ENCODE measurements at places on chromosomes 16 and 17.

DNA sequence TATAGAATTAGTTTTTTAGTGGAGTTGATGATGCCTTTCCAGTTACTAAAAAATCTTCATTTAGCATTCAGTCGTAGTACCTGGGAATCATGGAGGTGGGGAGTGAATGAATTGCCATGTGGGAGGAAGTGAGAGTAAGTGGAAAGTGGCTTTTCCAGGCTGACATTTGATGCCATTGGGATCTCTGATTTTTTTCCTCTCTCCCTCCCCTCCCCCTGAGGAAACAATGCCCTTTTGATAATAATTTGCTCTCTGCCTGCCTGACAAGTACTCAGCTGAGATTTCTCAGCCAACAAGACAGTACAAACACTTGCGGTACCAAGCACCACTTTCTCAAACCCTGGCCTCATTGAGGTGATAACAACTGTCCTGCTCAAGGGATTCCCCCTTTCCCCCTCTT, 2.2 kb downstream of the UBE2Z start:
- no peak for DNase-seq

DNA sequence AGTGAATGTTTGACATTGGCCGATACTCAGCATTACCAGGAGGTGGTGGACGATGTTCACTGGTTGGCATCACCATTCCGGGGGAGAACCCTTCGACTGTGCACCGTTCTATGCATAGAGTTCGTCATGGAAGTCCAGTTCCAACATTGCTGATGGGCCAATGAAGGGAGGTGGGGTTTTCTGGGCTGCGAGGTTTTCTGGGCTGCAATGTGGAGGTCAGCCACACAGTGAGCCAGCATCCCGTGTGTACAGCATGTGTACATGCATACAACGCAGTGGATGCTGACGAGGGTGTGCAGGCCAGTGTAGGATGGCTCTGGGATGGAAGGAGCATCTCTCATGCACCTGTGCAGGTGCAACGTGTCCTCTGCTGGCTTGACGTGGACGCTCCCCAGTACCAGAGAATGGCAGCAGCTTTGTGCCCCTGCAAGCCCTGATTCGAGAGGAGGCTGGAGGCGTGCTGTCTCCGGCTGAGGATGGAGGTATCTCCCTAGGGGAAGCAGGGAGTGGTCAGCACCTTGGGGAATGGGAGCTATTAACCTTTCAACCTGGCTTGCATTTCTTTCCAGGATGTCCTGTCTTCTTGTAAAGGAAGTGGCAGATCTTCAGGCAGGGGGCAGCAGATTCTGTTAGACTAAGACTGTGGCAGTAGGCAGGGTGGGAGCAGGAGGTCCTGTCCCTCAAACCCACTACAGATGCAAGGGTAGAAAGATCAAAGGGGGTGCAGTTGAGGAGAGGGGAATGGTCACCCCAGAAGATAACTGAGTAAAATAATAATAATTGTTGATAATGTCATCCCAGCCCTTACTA, 98.2 kb downstream of the CYLD start:
- no peak for DNase-seq

DNA sequence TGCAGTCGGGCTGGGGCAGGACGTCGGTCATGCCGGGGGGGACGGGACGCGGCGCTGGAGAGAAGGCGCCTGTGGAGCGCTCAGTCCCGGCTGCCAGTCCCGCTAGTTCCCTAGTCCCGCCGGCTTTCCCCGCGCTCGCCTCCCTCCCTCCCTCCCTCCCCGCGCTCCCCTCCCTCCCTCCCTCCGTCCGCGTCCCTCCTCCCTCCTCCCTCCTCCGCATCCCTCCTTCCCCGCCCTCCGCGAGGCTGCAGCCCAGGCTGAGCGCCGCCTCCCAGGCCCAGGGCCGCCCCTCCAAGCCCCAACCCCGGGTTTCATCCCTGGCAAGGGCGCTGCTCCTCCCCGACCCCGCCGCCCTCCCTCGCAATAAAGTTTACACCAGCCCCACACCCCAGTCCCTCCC, 34.8 kb downstream of the TIMM22 start:
- DNase-seq = peak; percentile 18

- peak; percentile 36 for DNase-seq
Measured at GRCh38 chr17:57612202-57613071, 132.7 kb downstream of the CCDC182 start.

GRCh38 chr16:29996766-29997250, 767 bp downstream of the INO80E start:
- DNase-seq = no peak

- no peak for DNase-seq
Measured at GRCh38 chr17:17719966-17720543, 38.8 kb downstream of the RAI1 start.

DNA sequence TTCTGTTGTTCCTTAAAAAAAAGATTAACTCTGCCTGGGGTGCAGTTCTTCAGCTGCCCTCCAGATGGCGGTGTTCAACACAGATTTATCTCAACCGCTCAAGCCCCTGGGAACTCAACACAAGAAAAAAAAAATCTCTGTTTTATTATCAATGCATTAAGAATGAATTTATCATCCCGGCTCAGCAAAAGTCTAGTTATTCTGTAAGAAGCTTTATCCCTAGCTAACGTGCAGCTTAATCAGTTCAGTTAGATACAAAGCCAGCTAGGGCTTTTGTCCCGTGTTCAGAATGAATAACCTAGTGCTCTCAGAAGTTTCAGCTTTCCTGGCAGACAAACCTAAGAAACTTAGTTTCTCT, 475.9 kb upstream of the CCL2 start:
- peak; percentile 70 for DNase-seq

GRCh38 chr17:40816569-40816968, 5.8 kb downstream of the KRT10 start:
- DNase-seq = no peak

DNA sequence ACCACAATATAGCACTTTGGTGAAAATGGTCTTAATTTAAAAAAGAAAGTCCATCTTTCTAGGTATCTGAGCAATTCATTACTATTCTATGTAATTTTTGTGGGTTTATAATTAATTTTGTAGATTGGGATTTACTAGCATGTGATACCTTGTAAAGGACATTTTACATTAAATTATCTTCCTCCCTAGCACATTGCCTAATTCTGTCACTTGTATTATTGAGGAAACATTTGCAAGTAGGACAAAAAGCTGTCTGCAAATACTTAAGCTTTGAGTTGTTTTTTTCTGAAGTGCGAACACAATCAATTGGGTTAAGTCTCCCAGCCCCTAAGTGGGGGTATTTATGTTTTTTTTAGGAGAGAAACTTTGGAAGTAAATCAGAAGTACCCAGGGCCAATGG, 167.0 kb downstream of the PRKCA start:
- no peak for DNase-seq

GRCh38 chr16:77297996-77298395, 98.8 kb downstream of the SYCE1L start:
- no peak for DNase-seq

GRCh38 chr17:41813152-41813680, 412 bp downstream of the FKBP10 start:
- DNase-seq = no peak

GRCh38 chr16:49681217-49681883, 174.6 kb downstream of the ZNF423 start:
- DNase-seq = no peak

GRCh38 chr17:55743103-55743679, 7.7 kb upstream of the PCTP start:
- no peak for DNase-seq

DNA sequence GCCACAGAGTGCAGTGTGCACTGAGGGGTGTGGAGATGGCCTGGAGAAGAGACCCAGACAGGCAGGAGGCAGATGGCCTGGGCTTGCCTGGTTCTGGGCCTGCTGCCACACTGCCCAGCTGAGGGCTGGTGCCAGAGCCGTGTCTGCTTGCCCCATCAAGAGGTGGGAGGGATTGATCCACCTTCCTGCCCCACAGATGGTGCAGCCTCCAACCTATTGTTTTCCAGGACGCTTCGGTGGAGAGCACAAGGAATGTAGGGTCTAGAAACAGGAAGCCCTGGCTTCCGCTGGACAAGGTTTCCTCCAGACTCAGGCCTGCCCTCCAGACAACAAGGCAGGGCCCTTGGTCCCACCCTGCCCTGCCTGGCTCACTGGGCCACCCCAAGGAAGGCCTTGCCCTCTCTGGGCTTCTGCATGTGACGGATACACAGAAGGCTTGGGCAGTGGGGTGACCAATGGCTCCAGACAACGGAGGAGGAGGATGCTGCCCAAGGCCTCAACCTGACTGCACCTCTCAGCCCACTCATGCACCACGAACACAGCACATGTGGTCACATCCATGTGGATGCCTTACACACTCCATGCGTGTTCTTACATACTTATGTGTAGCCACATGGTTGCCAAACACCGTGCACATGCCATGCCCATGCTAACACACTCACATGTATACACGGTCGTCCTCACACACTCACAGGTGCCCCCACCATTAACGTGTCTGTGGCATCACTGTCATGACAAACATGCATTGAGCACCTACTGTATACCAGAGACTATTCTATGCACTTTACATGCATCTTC, 6.5 kb upstream of the CDH5 start:
- DNase-seq = peak; percentile 52

All from G401 (cell line).